Cerebellum (tissue), 4 donors: ENCODE measurements at places on chromosomes 5 and 9.

DNA sequence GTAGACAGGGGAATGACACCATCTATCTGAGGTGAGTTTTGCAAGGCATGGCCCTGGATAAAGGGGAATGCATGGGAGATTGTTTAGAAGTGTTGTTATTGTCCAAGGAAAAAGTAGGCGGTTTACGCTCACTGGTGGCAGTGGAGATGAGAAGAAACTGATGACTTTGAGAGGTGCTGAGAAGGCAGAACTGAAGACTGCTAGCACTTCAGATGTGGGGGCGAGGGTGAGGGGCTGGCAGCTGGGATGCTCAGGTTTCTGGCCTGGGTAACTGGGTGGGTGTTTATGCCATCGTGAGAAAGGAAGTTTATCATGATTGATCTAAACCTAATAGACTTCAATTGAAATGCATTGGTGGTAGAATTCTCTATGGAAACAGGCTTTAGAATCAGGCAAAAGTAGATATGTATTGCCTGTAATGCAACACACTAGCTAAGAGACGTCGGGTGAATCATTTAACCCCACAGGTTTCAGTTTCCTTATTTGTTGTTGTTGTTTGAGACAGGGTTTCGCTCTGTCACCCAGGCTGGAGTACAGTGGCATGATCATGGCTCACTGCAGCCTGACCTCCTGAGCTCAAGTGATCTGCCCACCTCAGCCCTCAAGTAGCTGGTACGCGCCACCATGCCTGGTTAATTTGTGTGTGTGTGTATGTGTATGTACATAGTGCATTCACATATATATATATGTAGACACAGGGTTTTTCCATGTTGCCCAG, 123.5 kb downstream of the SLC24A2 start:
- DNase-seq: no peak

GRCh38 chr5:122107016-122107415, 22.3 kb upstream of the ZNF474 start:
- DNase-seq: no peak

- peak; percentile 10 for DNase-seq
Measured at GRCh38 chr5:154189256-154189818, 1.2 kb upstream of the GALNT10 start.

DNA sequence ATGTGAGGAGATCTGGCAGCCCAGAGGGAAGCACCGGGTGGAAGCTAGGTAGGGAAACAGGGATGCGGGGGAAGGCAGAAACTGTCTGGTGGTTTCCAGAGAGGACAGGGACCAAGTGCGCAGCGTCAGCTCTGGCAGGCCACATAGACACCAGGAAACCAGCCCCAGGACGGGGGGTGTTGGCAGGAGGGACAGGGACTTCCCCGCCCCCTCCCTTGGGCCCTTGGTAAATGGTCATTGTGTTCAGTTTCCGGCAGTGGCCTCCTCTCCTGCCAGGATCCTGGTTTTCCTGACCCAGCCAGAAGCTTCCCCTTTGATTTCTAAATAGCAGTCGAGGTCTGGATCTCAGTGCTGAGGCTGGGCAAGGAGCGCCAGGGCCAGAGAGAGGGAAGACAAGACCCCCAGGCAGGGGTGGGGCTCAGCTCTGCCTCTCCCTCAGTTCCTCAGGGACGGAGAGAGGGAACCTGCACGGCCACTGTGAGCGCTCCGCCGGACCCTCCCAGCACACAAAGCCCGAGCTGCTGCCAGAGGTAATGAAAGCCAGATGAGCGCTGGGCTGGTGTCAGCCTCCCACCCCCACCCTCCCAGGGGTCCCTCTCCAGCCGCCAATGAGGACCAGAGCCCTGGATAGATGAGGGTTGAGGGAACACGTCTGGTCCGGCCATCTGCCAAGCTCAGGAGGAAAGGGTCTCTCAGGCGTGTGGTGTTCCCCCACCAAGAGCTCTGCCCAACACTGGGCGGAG, 1.8 kb downstream of the RALGDS start:
- DNase-seq: peak; percentile 56

- DNase-seq: no peak
Measured at GRCh38 chr5:151800532-151800931, 28.8 kb downstream of the G3BP1 start.

- DNase-seq: peak; percentile 48
Measured at GRCh38 chr9:76403352-76403751, 9.1 kb upstream of the RFK start.

DNA sequence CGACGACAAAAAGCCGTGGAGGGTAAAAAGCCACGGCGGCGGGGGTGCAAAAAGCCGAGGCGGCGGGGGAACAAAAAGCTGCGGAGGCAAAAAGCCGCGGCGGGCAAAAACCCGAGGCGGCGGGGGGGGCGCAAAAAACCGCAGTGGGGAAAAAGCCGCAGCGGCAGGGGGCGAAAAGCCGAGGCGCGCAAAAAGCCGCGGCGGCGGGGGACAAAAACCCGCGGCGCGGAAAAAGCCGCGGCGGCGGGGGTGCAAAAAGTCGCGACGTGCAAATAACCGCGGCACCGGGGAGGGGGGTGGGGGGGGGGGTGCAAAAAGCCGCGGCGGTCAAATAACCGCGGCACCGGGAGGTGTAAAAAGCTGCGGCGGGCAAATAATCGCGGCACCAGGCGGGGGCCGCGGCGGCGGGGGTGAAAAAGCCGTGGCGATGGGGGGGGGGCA, 511.5 kb downstream of the FOXD4L5 start:
- DNase-seq: no peak
